ENCODE measurements at places on chromosomes 2 and 18.

DNA sequence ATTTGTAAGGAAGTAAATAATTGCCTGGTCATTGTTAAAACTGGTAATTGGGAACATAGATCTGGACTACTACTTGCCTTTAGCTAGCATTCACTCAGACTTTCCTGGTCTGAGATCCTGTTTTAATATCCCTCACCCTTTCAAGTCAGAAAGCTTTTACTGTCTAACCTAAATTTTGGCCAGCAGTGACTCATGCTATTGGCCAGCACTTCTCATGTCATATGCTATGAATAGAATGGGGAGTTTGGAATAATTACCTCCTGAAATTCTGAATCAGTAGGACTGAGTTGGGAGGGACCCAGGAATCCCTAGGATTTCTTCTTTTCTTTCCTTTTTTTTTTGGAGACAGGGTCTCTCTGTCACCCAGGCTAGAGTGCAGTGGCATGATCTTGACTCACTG lies 19.3 kb downstream of the STK36 start:
- DNase-seq: no peak

GRCh38 chr2:182077448-182078142 lies 91.9 kb downstream of the PPP1R1C start:
- peak; percentile 83 for DNase-seq

- no peak for DNase-seq
Observed at GRCh38 chr18:68757126-68757525, 40.8 kb upstream of the CCDC102B start.

- no peak for DNase-seq
Observed at GRCh38 chr2:41863062-41863461, 184.8 kb upstream of the PKDCC start.
